ENCODE measurements at places on chromosomes 6 and 20.
A peak's percentile ranks its signal among the peaks of the same experiment; 100 is the strongest.

- DNase-seq = no peak
Observed at GRCh38 chr6:107103082-107103481, 12.2 kb downstream of the BEND3 start.

- DNase-seq = no peak
Observed at GRCh38 chr20:8602389-8603116, 466.3 kb upstream of the PLCB4 start.

GRCh38 chr6:166803471-166803870, 152.9 kb downstream of the RNASET2 start:
- DNase-seq = no peak

DNA sequence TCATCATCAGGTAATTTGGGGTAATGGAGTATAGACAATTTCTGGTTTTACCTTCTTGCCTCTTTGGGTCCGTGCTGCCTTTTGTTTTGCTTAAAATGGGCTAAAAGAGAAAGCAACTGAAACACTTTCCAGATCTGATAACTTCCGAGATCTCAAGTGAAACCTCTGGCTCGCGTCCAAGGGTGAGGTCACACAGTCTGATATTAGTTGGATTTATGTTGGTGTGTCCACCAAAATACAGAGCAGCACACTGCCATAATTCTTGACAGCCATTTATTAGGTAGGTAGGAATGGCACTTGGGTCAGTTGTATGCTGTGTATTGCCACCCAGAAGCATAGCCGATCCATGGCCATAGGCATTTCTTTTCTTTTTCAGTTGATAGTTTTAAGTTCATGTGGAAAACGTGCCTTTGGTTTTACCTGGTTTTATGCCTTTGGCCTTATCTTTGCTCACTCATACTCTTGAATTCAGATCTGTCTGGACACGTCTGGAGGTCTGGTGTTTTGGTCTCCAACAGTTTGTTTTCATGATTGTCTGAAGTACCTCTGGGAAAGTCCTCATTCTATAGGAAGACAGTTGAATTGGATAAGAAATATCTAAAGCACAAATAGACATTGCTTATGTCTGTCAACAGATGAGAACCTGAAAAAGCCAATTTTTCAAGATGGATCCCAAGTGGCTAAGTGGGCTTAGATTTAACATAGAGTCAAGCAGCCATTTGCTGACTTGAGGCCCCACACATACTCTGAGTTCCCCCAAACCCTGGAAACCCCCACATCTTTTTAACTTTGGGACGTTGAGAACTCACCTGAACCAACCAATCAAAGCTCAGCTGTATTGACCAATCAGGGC, 320.8 kb downstream of the SOX4 start:
- peak; percentile 18 for DNase-seq

- DNase-seq = no peak
Observed at GRCh38 chr20:24950128-24950835, 1.2 kb downstream of the CST7 start.

DNA sequence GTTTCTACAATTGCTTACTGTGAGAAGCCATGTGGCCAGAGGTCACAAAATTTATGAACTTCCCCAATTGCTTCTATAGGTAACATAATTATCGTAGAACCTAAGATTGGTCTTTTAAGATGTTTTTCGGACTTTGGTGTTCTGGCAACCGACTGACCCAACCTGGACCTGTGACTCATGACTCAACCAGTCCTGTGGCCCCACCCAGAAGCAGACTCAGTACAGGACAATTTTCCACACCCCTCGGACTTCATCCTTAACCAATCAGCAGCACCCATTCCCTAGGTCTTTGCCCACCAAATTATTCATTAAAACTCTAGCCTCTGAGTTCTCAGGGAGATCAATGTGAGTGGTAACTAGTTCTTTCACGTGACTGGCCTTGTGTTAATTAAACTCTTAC, 26.4 kb upstream of the AKAP12 start:
- DNase-seq = no peak

- no peak for DNase-seq
Observed at GRCh38 chr6:93040375-93040774, 379.0 kb downstream of the EPHA7 start.

GRCh38 chr6:137571854-137572253, 77.7 kb upstream of the OLIG3 start:
- peak; percentile 59 for DNase-seq

DNA sequence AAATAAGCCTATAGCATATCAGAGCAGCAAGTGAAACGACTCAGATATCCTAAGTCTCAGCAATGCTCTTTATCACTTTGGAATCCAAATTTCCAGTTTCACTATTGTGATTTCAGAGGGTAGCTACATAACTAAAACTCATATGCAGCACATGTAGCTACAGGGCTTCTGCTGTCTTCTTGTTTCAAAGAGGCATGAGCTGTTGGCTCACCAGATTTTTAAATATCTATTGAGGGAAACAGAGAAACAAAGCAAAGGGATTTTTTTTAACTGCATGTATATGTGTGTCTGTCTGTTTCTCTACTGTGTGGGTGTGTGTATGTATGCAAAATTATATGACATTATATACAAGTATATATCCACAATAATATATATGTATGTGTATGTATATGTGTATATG, 258.4 kb downstream of the HDGFL1 start:
- no peak for DNase-seq

- DNase-seq = no peak
Observed at GRCh38 chr6:2403546-2403945, 158.1 kb upstream of the GMDS start.

- no peak for DNase-seq
Observed at GRCh38 chr6:150745896-150746295, 119.6 kb upstream of the MTHFD1L start.

GRCh38 chr6:142384519-142385254, 82.9 kb downstream of the ADGRG6 start:
- DNase-seq = no peak

DNA sequence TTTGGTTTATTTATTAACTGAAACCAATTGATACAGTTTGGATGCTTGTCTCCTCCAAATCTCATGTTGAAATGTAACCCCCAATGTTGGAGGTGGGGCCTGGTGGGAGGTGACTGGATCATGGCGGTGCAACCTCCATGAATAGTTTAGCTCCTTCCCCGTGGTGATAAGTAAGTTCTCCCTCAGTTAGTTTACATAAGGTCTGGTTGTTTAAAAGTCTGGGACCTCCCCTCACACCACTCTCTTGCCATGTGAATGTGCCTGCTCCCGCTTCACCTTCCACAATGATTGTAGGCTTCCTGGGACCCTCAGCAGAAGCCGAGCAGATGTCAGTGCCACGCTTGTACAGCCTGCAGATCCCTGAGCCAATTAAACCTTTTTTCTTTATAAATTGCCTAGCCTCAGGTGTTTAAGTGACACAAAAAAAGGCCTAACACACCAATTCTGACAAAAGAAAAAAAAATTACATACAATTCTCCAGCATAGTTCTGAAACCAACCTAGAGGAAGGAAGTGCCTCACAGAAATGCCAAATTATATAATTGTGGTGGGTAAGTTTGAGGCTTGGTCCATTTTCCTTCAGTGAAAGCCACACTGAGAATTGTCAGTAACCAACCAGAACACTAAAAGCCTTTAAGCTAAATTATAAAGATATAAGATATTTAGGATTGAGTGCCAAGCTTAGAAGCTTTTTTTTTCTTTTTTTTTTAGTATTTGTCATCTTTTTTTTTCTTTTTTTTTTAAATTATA, 15.0 kb downstream of the MAP7 start:
- no peak for DNase-seq

GRCh38 chr20:63539092-63539430, 1.9 kb upstream of the PTK6 start:
- DNase-seq = no peak

DNA sequence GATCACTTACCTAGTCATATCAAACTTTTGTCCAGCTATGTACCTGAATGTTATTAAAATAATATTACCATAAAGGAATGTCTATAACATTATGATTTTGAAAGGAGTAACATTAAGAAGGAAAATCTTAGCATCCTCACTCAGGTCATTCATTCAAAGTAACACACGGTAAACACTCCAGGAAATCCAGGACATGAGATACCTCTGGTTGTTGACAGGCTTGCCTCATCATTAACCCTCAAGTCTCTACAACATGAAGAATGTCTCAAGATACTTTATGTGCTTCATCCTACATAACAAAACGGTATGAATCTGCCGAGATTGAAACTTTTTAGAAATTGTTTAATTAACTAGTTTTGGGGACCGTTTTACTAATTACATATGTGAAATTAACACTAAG, 690 bp upstream of the FILIP1 start:
- no peak for DNase-seq

DNA sequence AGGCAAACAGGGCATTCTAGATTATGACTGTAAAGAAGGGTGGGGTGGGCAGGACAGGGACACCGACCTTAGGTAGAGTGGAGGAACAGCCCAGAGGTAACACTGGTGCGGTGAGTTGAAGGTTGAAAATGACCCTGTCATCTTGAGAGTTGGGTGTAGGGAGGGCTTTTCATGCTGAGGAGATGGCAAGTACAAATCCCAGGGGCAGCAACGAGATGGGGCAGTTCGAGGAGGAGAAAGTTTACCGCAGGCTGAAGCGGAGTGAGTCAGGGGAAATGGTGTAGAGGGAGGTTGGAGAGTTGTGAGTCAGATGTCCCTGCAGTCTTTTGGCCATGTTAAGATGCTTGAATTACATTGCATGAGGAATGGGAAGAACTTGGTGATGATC, 101.1 kb downstream of the HIVEP1 start:
- DNase-seq = no peak

GRCh38 chr20:17562804-17563305, 7.0 kb upstream of the DSTN start:
- DNase-seq = no peak

- peak; percentile 66 for DNase-seq
Observed at GRCh38 chr6:36360241-36361054, 23.8 kb upstream of the BNIP5 start.

DNA sequence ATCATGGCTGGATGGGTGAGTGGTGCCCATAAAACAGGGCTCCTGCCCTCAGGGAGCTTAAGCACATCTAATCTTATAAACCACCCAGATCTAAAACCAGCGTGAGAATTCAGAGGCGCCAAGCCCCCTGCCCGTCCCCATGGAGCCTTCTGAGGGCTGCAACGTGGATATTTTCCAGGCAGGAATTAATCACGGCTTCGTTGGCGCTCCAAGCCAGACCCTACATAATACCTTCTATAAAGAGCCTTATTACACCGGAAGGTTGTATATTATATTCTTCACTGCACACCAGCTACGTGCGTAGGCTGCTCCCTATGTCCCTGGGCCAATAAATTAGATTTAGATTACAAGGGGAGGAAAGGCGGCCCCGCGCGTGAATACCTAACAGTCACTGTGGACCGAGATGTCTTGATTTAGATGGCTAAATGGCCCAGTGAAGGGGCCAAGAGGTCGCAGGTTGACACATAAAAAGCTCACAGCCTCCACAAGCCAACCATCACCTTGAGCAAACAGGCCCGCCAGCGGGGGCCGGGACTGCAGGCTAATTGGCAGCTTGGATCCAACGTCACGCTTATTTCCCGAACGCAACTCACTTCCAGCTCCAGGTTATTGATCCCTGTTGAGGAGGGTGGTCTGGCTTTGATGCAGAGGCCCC, 64.7 kb upstream of the APCDD1L start:
- DNase-seq = no peak

DNA sequence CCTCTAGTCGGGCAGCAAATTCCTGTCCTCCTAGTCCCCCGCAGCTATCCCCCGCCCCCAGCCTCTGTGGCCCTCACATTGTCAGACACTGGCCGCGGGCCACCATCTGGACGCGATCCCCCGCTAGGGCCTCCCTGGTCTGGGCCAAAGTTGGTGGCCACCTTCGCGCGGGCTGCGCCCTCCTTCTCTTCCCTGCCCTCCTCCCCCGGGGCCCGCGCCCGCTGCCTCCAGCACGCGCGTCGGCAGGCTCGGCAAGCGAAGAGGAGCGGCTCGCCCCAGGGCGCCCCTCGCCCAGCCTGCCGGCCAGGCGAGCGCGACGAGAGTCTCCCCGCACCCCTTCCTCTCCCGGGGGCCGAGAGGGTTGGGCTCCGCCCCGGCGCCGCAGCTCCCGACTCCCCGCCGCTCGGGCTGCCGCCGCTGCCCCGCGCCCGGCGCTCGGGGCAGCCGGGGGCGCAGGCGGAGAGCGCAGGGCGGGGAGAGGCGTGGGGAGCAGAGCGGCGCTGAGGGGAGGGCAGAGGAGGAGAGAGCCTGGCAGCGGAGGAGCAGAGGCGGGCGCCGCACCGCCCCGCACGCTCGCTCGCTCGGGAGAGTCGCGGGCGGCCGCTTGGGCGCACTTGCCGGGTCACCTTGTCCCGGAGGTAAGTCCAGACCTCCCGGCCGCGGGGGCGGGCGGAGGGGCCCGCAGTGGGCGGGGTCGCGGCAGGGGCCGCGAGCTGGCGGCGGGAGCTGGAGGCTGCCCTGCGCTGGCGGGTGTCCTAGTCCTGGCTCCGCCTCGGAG, at the start of gene SYNDIG1:
TSS of gene SYNDIG1 (plus strand) at position 514 of the 778 bp plus-strand sequence. CDS start 73,469 bp downstream, outside the sequence.
- DNase-seq = no peak

GRCh38 chr6:18536591-18537055, 149.5 kb downstream of the RNF144B start:
- DNase-seq = no peak

- no peak for DNase-seq
Observed at GRCh38 chr20:4866429-4866828, 134.9 kb downstream of the SLC23A2 start.

DNA sequence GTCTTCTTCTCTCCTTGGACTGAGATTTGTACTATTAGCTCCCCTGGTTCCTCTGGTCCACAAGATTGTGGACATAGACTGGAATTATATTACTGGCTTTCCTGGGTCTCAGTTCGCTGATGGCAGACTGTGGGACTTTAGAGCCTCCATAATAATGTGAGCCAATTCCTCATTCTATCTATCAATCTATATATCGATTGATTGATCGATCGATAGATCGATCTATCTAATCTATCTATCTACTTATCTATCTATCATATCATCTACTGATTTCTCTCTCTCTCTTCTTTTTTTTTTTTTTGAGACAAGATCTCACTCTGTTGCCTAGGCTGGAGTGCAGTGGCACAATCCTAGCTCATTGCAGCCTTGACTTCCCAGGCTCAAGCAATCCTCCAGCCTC, 51.5 kb upstream of the DDR1 start:
- no peak for DNase-seq

DNA sequence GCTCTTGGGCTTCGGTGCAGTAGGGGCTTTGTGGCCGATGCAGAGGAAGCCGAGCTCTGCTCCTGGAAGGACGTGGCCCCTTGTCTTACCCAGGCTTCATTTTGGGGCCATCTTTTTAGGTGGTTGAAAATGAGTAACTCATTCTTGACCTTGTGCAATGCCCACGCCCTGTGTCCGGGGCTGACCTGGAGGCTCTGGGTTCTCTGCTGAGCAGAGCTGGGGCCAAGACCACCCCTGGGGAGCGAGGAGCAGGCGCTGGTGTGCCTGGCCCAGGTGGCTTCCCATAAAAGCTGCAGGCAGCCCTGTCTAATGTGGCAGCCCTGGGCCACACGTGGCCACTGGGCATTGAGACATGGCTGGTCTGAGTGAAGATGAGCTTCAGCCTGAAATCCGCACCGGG, 25.7 kb downstream of the NTSR1 start:
- DNase-seq = no peak
